ENCODE measurements at places on chromosomes 6 and 20.
A peak's percentile ranks its signal among the peaks of the same experiment; 100 is the strongest.

GRCh38 chr6:35024551-35025054, 116.5 kb downstream of the TCP11 start:
- peak overlapping the region; percentile 15 for H3K27ac ChIP-seq
- H3K4me3 ChIP-seq, result no peak overlapping the region
- peaks cover 6% of the 10 kb centered on the region for H3K36me3 ChIP-seq
- DNase-seq, result no peak
- H3K4me1 ChIP-seq, result peaks cover 73% of the 10 kb centered on the region
- H3K27me3 ChIP-seq, result no peaks in the 10 kb centered on the region

- no peak overlapping the region for H3K27ac ChIP-seq
- no peak for DNase-seq
- H3K36me3 ChIP-seq, result no peaks in the 10 kb centered on the region
- no peak overlapping the region for H3K4me3 ChIP-seq
These were observed 45.1 kb downstream of the CPNE5 start for GRCh38 chr6:36793913-36794712.

- no peak overlapping the region for H3K27ac ChIP-seq
- no peak overlapping the region for H3K4me3 ChIP-seq
- peaks cover 11% of the 10 kb centered on the region for H3K4me1 ChIP-seq
- H3K27me3 ChIP-seq, result no peaks in the 10 kb centered on the region
These were observed 20.4 kb upstream of the MCM3 start for GRCh38 chr6:52304983-52305390.

DNA sequence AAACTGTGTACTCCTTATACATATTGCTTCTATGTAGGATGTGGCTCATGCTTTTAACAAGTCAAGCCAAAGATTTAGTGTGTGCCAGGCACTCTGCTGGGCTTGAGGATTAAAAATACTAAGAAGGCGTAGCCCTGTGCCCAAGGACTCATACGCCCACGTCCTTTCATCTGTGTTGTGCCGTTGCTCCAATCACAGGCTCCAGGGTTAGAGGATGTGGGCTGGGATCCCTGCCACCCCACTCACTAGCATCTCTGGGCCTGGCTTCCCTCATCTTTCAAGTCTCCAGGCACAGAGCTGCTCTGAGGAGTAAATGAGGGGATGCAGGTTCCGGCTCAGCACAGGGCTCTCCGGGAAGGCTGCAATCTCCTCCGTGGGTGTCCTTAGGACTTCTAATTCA, 214.2 kb downstream of the SYNDIG1 start:
- peaks cover 3% of the 10 kb centered on the region for H3K27me3 ChIP-seq
- peak; percentile 30 for DNase-seq
- peaks cover 2% of the 10 kb centered on the region for H3K36me3 ChIP-seq
- no peak overlapping the region for H3K27ac ChIP-seq
- H3K4me1 ChIP-seq, result peaks cover 4% of the 10 kb centered on the region

DNA sequence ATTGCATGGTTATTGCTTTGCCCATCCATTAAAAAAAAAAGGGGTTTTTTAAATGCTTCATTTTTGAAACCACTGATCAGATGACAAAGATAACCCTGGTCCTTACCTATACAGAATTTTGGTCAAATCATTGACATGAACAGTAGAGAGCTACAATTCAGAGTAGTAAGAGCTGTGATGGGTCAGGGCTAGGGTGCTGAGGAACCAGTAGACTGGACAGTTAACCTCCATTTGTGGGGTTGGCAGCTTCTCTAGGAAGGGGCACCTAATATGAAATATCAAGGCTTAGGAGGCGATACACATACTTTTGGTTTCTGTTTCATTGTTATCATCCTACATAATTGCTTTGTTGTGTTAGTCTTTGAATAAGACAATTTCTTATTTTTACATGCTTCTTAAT, 55.1 kb downstream of the ORC3 start:
- no peak for DNase-seq
- no peak overlapping the region for H3K4me3 ChIP-seq
- no peak overlapping the region for H3K27ac ChIP-seq
- no peaks in the 10 kb centered on the region for H3K4me1 ChIP-seq

GRCh38 chr20:61833807-61834610, 231.7 kb downstream of the TAF4 start:
- H3K4me3 ChIP-seq, result no peak overlapping the region
- no peaks in the 10 kb centered on the region for H3K4me1 ChIP-seq
- H3K27ac ChIP-seq, result no peak overlapping the region
- no peaks in the 10 kb centered on the region for H3K36me3 ChIP-seq

DNA sequence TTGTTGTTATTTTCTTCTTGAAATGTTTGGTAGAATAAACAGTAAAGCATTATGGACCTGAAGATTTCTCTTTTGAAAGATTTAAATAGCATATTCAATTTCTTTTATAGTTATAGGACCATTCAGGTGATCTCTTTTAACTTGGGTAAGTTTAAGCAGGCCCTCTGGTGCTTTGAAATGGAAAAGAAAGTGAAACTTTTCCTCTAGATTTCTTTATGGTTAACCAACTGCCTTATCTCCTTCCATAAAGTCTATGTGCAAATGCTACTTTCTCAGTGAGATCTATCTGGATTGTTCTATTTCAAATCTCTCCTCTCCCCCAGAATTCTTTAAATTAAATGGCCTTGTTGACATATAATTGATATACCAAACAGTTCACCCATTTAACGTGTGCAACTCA, 54.0 kb downstream of the PHACTR2 start:
- H3K36me3 ChIP-seq, result no peaks in the 10 kb centered on the region
- H3K4me1 ChIP-seq, result peaks cover 34% of the 10 kb centered on the region
- no peak overlapping the region for H3K27ac ChIP-seq
- H3K4me3 ChIP-seq, result no peak overlapping the region

DNA sequence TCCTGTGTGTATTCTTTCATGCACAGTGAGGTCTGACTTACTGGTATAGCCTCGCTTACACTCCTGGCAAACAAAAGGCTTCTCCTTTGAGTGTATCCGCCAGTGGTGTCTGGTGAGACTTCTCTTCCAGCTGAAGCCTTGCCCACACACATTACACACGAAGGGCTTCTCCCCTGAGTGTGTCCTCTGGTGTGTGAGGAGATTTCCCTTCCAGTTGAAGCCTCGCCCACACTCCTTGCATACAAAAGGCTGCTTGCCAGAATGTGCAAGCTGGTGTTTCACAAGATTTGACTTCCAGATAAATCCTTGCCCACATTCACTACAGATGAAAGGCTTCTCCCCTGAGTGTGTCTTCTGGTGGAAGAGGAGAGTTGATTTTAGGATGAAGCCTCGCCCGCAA, 21.5 kb downstream of the ZNF337 start:
- H3K27me3 ChIP-seq, result no peaks in the 10 kb centered on the region
- DNase-seq, result no peak
- H3K27ac ChIP-seq, result no peak overlapping the region
- no peak overlapping the region for H3K4me3 ChIP-seq

DNA sequence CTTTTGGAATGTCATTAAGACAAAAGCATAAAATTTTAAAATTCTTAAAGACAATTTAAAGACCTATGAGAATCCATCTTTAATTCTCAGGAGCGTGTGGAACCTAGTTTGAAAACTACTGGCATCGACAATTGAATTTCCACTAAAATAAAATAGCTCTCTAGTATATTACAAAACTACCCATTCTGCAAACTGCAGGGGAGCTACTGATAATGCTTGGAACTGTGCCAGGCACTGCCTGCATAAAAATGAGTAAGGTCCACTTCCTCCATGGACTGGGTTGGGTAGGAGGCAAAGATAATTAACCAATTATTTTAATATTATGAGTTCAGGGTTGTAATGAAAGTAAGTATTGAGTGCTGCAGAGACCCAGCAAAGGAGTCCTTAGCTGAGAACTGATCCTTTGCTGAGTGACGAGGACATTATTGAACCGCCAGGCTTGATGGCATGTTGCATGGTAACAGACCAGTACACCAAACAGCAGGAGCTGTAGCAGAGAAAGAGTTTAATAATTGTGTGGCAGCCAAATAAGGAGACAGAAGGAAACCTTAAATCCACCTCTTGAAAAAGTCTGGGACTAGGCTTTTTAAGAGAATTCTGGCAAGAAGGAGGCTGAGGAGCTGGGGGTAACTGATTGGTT, 261.3 kb downstream of the ESR1 start:
- DNase-seq, result no peak
- H3K27me3 ChIP-seq, result peaks cover 13% of the 10 kb centered on the region
- H3K27ac ChIP-seq, result no peak overlapping the region
- no peak overlapping the region for H3K4me3 ChIP-seq
- peaks cover 3% of the 10 kb centered on the region for H3K36me3 ChIP-seq
- no peaks in the 10 kb centered on the region for H3K4me1 ChIP-seq
